ENCODE measurements at places on chromosomes 16 and 17. TPM values are rescaled to one million over a fixed set of nuclear protein-coding genes. Genes with fewer than 3 reads are reported as not detected.

DNA sequence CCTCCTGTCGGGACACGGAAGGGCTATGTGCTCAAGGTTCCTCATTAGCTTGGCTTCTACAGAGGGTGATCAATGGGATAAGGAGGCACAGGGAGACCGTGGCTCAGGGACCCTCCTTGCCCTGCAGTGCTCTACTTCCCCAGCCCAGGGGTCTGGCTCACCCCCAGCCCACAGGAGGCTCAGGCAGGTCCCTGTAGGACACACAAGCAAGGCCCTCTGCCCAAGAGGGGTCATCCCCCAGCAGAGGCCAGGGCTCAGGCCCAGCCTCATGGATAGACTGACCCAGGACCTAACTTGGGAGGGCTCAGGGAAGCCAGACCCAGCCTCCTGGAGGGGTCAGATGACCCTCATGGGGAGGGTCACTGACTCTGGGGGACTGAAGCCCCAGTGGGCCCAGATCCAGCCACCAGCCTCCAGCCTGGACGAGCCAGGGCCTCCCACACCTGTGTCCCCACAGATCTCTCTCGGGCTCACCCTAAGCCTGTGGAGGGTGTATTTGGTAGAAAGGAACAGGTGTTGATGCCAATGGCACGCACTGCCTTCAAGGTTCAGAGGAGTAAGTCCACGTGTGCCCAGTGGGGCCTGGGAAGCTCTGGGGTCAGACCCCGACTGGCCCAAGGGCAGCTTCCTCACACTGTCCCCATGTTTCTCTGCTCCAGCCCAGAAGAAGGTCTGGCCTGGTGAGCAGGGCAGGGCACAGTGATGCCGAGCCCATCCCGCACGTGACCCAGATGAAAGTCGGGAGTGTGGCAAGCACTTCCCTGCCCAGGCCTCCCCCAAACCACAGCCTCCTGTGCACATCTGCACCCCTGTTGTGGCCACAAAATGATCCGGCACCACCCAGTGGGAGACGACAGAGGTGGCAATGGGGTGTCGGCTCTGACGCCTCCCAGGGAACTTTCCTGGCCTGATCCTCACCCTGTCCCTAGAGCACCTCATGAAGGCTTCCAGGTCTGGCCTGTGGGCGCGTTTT lies 10.9 kb upstream of the KRTAP17-1 start:
- DNase-seq, result no peak

GRCh38 chr17:13671341-13671740 lies 69.6 kb upstream of the HS3ST3A1 start:
- no peak for DNase-seq

DNA sequence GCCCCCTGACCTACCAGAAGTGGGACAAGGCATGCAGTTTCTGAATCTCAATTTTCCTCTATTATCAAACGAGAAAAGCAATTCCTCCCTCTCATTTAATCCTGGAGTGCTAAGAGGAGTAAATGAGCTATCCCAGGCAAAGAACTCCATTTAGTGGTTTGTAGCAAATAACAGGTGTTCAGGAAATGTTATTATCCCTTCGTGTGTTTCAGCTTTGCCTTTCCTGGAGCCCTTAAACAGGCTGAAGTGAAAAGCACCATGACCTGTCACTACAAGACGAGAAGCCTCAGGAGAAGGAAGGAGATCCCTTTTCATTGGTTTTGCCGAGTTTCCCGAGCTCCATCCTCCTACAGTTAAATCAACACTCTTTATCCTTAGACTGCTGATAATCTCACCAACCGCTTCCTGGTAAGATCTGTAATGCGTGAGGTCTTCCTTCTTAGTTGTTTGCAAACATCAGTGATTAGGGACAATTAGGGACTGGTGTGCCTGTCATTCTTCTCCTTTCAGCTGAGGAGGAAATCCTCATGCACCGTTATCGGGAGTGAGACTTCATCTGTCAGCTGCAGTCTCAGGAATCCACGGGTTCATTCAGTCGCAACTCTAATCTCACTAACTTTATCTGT lies 30.8 kb upstream of the MYOCD start:
- DNase-seq, result no peak

DNA sequence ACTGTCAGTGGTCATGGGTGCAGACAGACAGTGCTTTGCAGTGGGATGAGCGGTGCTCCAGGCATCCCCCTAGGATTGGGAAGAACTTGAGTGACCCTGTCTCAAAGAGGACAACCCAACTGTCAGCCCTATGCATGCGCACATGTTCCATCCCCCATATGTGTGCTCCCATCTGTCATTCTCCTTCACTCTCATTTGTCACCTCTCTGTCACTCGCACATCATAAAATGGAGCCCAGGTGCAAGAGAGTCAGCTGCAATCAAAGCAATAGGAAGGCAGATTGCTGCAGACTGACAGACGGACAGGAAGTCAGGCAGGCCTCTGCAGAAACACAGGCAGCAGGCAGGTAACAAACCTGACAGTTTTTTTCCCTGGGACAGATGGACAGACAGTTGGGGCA lies 101.8 kb upstream of the CCL1 start:
- no peak for DNase-seq

GRCh38 chr16:24046442-24046841 lies 209.7 kb upstream of the CACNG3 start:
- DNase-seq, result no peak

DNA sequence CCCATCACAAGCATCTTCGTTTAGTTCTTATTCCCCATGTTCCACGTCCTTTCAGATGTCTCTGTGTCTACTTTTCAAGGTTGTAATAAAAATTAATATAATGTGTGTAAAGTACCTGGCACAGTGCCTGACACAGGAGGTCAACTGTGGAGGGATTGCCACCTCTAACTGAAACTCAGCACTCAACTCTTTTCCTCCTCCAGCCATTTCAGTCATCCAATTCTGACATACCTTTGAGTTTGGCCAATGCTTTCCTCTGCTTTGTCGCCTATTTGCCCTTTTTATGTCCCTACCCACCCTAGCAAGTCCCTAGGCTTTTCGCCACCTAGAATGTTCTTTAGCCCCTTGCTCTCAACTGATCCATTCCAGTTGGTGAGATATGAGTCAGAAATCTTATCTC lies 1.6 kb downstream of the UBE2Z start:
- no peak for DNase-seq

- peak; percentile 73 for DNase-seq
These were observed 37.6 kb downstream of the ARHGAP27 start for GRCh38 chr17:45394913-45395568.

DNA sequence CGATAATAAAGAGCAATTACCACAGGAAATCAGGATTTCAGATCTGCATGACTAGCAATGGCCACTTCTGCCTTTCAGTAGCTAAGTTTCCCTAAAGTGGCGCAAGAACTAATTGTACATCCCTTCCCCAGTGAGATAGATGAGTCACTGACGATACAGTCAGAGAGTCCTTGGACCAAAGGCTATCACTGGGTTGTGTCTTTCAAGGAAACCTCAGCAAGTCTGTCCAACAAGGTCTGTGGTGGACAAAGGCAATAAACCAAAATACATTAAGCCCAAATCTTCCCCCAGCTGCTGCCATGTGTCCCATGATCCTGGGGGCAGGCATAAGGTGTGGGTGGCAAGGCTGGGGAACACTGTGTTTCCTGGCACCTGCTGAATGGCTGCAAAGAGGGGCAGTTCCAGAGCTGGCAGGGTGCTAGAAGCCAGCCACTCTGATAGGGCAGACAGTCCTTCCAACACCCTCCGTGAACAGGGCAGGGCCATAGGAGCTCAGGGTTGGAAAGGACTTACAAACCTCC lies 20.5 kb upstream of the MTMR4 start:
- peak; percentile 55 for DNase-seq

DNA sequence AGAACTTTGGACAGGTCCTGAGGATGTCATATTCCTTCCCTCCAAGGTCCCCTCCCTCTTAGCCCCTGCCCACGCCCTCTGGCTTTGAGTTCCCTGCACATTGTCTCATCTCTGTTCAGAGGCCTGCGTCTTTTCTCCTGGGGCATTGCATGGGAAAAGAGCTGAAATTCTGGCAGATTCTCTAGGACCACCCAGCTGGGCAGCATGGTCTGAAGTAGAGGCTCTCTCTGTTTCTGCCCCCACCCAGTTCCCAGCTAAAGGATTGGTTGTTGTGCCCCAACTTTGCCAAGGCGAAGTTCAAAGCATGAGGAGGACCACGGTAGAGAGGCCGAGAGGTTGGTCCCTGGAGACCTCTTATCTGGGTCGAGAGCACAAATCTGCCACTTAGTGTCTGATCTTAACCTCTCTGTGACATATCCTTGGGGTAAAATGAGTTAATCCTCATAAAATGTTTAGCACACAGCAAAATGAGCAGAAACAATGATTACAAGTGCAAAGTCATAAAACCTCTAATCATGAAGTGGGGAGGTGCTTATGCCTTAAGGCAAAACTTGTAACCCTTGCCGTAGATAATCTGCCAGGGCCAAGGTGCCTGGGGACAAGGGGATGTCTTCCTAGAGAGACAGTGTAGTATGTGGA lies 2.4 kb downstream of the ABAT start:
- DNase-seq, result no peak

DNA sequence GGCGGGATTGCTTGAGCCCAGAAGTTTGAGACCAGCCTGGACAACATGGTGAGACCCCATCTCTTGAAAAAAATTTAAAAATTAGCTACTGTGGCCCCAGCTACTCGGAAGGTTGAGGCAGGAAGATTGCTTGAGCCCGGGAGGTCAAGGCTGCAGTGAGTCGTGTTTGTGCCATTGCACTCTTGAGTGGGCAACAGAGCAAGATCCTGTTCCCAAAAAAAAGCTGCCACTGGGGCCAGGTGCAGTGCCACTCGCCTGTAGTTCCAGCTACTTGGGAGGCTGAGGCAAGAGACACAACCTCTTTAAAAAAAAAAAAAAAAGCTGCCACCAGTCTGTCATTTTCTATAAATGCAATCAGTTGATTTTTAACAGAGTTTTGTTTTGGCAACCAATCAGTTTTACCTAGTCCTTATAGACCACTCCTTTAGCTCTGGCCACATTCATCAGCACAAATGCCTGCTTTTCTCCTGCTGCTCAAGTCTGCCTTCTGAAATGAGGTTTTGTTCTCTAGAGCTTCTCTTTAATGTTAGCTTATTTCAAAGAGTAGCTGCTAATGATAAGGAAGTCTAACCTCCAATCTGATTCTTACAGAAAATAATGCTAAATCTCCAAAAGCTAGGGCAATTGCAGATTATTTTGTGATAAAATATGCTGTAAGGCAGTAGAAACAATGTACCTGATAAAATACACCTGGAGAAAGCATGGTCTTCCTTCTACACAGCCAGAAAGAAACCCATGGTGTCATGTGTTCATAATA lies 64.8 kb downstream of the TUBD1 start:
- DNase-seq, result no peak

DNA sequence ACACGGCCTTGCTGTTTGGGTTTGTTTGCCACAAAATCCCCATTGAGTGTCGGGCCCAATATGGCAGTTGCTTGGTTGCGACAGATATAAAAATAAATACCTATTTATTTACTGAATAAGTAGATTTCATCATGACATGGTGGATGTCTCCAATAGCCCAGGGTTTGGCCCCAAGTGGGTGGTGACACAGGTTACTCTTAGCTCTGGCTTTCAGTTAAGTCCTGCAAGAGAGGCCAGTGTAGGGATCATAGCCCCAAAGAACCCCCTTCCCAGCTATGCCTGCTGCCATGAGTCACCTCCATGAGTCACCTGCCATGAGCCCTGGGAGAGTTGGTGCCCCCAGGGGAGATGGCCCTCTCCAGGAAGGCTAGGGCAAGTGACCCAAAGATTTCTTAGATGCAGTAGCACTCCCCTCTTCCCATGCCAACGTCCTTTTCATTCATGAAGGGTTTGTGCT lies 78.7 kb upstream of the LGALS9 start:
- DNase-seq, result no peak

DNA sequence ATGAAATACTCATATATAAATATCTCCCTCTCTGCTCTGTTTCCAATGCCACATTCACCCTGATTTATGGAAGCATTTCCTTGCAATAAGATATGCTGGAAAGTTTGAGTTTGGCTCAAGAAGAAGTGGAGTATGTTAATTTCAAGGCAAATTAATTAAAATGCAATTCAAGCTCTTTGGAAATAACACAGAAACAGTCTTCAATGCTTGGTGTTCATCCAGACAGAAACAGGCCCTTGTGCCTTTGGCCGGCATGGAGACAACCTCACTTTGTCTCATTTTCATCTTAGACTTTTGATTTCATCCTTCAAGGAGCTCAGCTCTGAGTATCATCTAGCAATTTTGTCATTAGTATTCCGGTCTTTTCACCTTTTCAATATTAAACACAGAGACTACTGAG lies 210.0 kb downstream of the C16orf95 start:
- no peak for DNase-seq

DNA sequence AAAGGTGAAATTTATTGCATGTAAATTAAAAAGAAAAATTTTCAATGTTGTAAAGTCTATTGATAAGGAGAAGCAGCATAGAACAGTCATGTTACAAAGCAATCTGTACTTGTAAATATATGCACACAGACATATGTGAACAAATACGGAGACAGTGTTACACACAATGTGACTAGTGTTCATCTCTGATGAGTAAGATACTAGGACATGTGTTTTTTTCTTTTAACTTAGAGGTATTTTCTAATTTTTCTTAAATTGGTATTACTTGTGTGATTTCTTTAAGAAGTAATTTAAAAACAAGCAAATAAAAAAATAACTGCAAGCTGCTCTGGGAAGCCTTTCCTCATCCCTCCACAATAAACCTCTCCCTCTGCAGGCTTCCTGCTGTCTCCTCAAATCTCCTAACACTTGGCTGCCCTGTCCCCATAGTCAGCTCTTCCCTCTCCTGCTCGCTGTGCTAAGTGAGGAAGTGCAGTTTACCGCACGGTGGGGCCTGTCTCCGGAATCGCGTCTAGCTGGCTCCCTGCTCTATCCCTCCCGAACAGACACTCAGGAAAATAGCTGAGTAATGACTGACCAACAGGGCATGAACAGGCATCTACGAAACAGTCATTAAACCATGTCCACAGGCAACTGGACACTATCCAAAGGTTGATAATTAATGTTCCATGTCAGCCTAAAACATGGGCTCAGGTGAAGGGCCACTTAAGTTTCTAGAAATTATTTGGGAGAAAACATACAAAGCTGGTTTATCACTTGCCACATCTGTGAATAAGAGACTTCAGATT lies 35.9 kb downstream of the CMTM4 start:
- peak; percentile 81 for DNase-seq

- no peak for DNase-seq
These were observed 36.1 kb downstream of the KCNJ2 start for GRCh38 chr17:70205401-70205800.

Gene PLA2G10
- not detected for total RNA-seq

Gene KRT14
- not detected for total RNA-seq

Gene POLR3K
- 11.1 TPM for total RNA-seq

Gene ATP2A1
- not detected for total RNA-seq

Gene METTL23
- total RNA-seq, result 19.0 TPM

Gene HELZ
- total RNA-seq, result 33.3 TPM

Gene UNC13D
- total RNA-seq, result 10.6 TPM

Gene ARHGDIG
- 9.3 TPM for total RNA-seq

Gene RHBDL1
- 2.0 TPM for total RNA-seq

Gene PRKAR1A
- total RNA-seq, result 607 TPM

Gene HCRT
- total RNA-seq, result not detected

Gene FBXO39
- total RNA-seq, result 0.13 TPM

Gene PLK1
- 1.2 TPM for total RNA-seq

All from Right ventricle myocardium superior (tissue), 1 donor.